CD8-positive, alpha-beta T cell (primary cell): ENCODE measurements at places on chromosomes 5 and 9. TPM values are rescaled to one million over a fixed set of nuclear protein-coding genes. Genes with fewer than 3 reads are reported as not detected.

DNA sequence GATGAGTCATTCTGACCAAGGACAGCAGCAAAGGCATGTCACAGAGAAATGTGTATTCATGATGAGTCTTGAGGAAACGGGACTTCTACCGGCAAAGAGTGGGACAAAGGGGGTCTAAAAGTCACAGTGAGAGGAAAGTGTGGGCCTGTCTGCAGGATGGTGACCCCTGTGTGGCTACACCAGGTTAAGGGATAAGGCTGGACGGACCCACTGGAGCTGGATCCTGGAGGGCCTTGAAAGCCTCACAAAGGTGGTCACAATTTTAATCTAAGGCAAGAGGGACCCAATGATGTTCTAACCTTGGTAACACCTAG is 176.5 kb downstream of the CDK5RAP2 start:
- DNase-seq = no peak

GRCh38 chr9:76454311-76454710 is 4.7 kb upstream of the GCNT1 start:
- DNase-seq = no peak

DNA sequence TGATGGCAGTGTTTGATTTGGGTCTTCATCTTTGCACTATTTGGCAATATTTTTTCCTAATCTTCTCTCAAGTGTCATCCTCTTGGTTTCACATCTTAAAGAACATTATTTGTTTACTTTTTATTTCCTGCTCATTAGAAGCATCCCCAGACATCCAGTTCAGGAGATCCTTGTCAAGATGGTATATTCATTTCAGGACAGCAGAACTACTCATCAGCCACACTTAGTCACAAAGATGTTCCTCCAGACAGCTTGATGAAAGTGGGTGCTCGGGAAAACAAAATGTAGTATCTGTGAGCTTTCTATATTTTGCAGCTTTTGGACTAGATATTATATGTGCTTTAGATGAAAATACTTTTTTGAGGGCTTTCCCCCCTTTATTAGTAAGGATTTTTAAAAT is 72.1 kb upstream of the SREK1 start:
- no peak for DNase-seq

DNA sequence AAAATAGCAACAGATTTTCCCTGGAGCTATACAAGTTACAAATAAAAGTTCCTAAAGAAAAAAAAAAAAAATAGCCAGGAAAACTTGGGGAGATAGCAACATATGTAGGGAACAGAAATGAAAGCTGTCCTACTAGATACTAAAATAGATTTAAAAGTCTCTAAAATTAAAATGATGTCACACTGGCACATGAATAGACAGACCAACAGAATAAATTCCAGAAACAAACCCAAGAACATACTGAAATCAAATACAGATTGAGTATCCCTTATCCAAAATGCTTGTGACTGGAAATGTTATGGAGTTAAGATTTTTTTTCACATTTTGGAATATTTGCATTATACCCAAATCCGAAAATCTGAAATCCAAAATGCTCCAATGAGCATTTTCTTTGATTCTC is 23.8 kb downstream of the GOLPH3 start:
- DNase-seq = no peak

- no peak for DNase-seq
Observed at GRCh38 chr9:82436475-82436874, 447.9 kb downstream of the SPATA31D1 start.

GRCh38 chr5:62791059-62791458 is 212.4 kb downstream of the LRRC70 start:
- DNase-seq = no peak

The MELK gene
- total RNA-seq = not detected

GRCh38 chr5:173664154-173664526 is 47.7 kb upstream of the BOD1 start:
- no peak for DNase-seq

DNA sequence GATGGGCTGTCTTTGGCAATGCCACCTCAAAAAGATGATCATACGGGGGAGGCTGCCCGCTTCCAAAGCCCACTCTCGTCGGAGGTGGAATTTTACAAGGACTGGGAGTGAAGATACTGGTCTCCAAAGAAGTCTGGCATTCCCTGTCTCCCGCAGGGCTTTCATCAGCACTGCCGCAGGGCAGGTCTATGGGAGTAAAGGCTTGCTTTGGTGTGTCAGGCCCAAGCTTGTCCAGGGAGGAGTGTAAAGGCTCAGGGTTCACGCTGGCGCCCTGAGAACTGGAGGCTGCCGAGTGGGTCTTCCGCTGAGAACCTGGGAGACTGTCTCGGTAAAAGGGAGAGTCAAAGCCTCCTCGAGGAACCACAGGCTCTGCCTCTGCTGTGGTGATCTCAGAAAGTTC is 27.0 kb downstream of the SPACA9 start:
- no peak for DNase-seq

GRCh38 chr5:1510631-1511030 is 13.1 kb downstream of the LPCAT1 start:
- peak; percentile 8 for DNase-seq

GRCh38 chr5:95669540-95669939 is 13.3 kb downstream of the SPATA9 start:
- DNase-seq = no peak

- no peak for DNase-seq
Observed at GRCh38 chr5:125530833-125531615, 784.6 kb upstream of the ZNF608 start.

DNA sequence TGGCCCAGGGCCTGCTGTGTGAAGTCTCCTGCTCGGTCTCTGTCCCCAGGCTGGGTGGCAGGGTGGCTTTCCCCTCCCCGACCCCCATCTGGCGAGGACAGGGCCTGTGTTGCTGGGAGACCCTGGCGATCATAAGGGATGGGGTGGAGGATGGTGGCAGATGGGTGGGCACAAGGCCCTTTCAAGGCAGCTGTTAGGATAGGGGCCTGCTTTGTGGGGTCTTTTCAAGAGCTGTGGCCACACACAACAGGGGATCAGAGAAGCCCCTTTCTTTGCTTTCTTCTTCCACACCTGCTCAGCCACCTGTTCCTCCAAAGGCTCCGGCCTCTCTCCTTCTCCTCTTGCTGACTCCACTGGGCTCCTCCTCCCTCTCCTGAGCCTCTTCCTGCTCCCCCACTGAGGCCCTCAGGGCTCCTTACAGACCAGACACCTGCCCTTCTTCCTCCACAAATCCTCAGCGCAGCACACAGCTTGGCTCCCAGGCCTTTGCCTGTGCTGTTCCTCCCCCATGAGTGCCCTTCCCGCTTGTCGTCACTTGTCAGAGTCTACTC is 15.0 kb upstream of the NEURL1B start:
- DNase-seq = no peak

GRCh38 chr5:54837093-54837492 is 148.3 kb downstream of the ESM1 start:
- peak; percentile 8 for DNase-seq

DNA sequence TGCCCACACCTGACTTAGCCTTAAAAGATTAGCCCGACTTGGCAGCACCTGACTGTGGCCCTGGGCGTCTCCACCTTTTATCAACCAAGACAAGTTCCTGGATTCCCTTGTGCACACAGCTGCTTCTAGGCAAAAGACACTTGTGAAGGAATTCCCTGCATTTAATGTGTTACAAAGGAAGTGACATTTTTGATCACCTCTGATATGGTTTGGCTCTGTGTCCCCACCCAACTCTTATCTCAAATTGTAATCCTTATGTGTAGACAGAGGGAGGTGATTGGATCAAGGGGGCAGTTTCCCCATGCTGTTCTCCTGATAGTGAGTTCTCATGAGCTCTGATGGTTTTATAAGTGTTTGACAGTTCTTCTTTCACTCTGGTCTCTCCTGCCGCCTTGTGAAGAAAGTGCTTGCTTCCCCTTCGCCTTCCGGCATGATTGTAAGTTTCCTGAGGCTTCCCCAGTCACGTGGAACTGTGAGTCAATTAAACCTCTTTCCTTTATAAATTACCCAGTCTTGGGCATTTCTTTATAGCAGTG is 2.6 kb upstream of the CPEB4 start:
- no peak for DNase-seq

GRCh38 chr5:36402512-36402906 is 100.8 kb upstream of the RANBP3L start:
- DNase-seq = no peak

DNA sequence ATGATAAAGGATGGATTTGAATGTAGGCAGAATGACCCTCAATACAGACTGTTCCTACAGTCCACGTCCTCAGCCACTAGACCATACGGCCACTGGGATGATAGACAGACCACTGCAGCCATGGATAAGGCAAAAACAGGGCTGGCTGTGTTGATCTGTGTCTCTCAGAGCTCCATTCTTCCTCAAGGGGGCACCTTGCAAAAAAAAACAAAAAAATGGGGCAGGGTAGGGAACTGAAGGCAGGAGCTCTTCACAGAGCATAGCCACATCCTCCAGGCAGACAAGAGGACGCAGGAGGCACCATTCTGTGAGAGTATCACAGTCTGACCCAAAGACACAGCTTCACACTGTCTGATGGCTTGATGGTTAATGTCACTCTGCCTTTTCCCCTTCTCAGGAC is 61.2 kb upstream of the GABRP start:
- DNase-seq = no peak

DNA sequence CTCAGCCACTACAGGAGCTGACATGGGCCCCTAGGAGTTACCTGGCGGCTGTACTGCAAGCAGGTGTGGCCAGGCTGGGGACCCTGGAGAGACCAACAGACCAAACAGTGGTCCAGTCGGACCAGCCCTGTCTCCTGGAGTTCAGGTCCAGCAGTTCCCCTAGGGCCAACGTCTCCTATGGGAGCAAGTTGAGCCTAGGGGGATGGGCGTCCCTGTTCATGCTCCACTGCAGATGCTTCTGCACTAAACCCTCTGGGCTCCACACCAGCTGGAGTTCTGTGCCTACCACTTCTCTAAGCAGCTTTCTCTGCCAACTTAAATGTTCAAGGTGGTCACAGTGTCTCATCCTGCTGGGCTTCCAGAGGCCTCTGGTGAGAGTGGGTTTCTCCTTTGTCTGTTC is 20.6 kb upstream of the OMD start:
- DNase-seq = no peak

DNA sequence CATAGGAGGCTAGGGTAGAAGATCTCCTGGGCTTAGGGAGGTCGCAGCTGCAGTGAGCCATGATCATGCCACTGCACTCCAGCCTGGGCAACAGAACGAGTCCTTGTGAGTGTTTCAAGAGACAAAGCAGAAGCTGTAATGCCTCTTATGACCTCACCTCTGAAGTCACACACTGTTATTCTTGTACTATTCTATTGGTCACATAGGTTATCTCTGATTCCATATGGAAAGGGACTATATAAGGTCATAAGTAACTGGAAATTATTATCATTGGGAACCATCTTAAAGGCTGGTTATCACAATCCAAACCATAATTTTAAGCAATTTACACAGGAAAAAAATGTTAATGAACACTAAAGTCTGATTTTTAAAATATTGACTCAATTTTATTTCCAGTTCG is 17.9 kb upstream of the AFF4 start:
- no peak for DNase-seq

The CAPSL gene
- not detected for total RNA-seq

DNA sequence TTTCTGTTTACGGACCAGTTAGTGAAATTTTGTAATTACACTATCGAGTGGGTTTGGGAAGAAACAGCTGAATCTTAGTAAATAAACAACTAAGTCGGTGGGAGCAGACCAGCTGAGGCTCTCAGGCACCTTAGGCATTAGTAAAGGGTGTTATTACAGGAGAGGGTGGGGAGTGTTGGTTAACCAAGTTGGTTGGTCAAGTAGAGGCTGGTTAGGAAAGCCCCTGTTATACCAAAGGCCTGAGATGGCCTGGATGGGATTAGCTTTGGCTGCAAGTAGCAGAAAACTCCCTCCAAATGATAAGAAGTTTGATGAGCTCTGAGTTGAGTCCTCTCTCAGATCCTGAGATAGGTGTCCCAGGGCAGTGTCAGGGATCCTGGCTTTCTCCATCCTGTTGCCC is 81.3 kb downstream of the PPARGC1B start:
- no peak for DNase-seq

DNA sequence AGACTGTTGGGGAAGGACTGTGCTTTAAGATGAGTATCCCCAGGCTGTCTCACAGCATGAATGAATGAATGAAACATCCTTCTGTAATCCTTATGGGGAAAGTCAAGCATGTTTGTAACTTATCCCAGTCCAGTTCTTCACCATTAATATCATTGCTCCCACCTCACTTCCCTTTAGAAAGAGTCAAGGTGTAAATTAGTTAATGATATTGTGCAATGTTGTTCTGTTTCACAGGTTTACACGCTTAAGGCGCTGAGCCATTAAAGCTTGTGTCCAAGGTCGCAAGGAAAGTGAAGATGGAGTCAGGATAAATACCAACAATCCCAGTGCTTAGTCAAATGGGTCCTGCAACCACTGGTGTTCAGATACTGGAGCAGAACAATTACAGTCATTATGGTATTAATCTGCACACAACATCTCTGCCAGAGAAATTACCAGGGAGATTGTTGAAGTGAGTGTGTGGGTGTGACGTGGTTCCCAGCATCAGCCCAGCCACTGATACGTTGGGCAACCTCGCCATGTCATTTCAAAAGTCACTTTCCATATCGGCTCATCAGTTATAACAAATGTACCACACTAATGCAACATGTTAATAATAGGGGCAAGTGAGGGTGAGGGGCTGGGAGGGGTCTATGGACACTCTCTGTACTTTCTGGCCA is 1.5 kb upstream of the MYO10 start:
- DNase-seq = no peak

The NUTM2F gene
- not detected for total RNA-seq

- no peak for DNase-seq
Observed at GRCh38 chr9:70488793-70489105, 74.3 kb upstream of the KLF9 start.

- no peak for DNase-seq
Observed at GRCh38 chr5:153551537-153552079, 61.1 kb downstream of the GRIA1 start.

The TBC1D9B gene
- 39.7 TPM for total RNA-seq

The ZNF462 gene
- total RNA-seq = not detected

GRCh38 chr5:178116143-178116885 is 3.0 kb downstream of the N4BP3 start:
- peak; percentile 79 for DNase-seq

The PCDHGC5 gene
- total RNA-seq = not detected

The FTMT gene
- total RNA-seq = not detected

DNA sequence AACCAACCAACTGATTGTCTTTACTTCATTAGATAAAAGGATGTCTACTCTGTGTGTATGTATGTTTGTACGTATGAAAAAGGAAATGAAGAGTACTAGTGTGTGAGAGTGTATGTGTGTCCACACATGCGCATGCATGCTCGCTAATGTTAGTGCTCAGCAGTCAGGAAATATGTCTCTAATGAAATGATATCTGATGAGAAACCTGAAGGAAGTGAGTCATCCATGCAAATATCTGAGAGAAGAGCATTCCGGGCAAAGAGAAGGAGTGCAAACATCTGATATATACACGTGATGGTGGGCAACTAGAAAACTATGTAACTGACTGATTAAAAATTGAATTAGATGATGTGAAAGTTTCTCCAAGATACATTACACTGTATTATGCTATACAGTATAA is 29.6 kb upstream of the UGCG start:
- DNase-seq = no peak

GRCh38 chr5:106797996-106798395 is 872.7 kb downstream of the EFNA5 start:
- DNase-seq = no peak
